ENCODE measurements at places on chromosomes 2 and 18.

DNA sequence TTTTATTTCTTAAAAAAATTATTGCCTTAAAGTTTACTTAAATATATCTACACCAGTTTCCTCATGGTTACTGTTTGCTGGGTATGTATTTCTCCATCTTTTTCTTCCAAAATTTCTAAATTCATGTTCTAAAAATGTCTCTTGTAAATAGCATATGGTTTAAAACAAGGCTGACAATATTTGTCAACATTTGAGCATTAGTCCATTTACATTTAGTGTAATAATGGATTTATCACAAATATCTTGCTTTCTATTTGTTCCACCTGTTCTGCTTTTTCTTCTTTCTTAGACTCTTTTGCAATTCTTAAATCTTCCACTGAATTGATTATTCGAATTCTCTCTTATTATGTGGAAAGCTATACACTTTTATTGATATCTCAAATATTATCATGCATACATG, 87.7 kb upstream of the SMAD7 start:
- no peak for DNase-seq

DNA sequence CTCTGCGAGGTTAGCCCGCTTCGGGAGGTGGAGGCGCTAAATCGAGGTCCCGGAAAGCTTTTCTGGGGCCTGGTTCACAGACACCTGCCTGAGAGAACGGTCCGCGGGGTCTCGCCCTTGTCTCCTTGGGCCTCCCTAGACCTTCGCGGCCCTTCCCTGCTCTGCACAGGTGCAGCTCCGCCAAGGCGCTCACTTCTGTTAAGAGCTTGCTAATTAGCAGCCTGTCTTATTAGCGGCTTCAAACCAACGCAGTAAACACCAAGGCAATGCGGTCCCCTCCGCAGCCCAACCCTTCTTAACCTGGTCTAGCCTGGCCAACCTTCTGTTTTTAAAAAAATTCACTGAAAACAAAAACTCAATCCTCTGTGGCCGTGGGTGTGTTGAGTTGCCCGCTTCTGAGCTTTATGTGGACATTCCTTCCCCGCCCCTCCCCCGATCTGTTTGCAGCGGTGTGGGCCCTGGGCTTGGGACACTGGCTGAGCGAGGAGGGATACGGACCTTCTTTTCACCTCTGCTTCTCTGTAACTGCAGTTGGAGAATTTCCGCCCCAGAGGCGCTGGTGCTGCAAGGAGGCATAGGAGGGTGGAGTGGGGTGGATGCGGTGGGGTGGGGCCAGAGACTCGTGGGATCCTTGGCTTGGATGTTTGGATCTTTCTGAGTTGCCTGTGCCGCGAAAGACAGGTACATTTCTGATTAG, 3.4 kb upstream of the HOXD4 start:
- no peak for DNase-seq

- no peak for DNase-seq
Measured at GRCh38 chr2:138493334-138493733, 8.2 kb upstream of the SPOPL start.

GRCh38 chr18:79738041-79738461, 58.4 kb downstream of the CTDP1 start:
- no peak for DNase-seq

GRCh38 chr2:205273148-205273547, 409.2 kb upstream of the NRP2 start:
- DNase-seq = no peak

- no peak for DNase-seq
Measured at GRCh38 chr18:50956116-50956515, 11.7 kb upstream of the ELAC1 start.

GRCh38 chr2:197079414-197079813, 152.9 kb upstream of the PGAP1 start:
- no peak for DNase-seq

- peak; percentile 35 for DNase-seq
Measured at GRCh38 chr2:205245652-205246051, 436.6 kb upstream of the NRP2 start.

DNA sequence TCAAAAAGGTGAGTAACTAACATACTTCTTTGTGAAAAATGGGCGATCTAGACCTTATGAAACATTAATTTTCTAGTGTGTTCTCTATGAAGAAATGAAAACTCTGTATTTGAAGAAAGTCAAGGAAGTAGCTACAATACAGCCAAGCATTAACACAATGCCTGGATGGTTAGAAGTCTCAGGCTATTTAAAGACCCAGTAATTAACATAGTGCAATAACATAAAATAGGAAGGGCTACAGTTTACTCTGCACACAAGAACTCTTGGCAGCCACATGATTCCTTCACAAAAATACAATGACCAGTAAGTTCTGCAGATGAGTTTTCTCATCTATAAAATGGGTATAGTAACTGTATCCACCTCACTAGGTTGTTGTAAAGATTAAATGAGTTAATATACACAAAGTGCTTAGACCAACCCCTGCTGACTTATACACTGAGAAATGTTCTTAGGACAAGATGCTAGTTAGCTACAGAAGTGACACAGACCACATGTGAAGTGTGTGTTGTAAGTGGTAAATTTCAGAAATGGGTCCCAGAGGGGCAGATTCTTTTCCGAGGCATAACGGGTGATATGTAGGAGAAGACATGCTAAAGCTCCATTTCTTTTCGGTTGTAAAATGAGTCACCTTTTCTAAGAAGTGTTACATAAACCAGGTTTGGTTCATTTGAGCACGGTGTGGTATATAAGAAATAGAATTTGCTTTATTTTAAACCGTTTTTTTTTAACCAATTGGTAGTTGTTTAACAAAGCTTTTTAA, 61.8 kb downstream of the CXCR4 start:
- DNase-seq = no peak

GRCh38 chr18:34283506-34283905, 58.8 kb upstream of the NOL4 start:
- DNase-seq = no peak

DNA sequence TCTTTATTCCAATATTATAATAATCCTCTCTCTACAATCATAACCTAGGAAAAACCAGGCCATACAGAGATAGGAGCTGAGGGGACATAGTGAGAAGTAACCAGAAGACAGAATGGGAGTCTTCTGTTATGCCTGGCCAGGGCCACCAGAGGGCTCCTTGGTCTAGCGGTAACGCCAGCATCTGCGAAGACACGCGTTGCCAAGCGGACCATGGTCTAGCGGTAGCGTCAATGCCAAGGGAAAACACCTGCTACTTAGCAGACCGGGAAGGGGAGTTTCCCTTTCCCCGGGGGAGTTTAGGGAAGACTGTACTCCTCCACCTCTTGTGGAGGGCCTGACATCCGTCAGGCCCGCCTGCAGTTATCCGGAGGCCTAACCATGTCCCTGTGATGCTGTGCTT, 36.6 kb downstream of the ARL6IP6 start:
- no peak for DNase-seq

DNA sequence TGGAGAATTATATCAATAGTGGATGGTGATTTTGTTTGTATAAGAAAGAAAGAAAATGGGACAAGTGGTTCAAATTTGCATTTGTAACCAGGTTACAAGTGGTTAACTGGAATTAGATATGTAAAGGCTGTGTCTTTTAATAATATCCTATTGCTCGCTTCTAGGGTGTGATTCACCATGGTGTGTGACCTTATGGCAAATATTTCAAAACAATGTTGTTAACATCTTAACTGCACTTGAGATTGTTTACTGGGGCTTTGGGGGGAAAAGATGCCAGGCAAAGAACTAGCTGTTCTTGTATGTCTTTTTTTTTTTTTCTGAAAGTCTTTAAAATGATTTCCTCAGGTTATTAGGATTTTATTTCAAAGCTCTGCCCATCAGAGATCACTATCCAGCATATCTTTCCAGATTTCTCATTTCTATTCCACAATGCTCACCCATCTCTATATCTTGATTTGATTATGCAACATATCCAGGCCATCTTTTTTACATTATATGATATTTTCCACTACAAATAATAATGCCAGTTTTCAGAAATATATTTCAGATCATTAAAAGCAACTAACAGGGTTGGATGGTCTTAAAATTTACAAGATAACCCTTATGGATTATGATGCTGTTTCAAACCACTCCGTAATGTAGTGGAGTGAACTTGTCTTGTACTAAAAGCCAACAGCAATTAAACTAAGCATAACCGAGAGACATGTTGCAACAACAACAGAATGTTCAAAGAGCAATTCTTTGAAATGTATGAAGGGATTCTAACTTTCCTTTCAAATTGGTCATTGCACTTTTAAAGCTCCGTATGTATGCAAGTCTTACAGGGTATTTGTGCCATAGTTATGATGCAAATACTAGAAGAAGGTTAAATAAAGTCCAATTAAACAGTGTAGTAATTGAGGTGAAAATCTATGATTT, 341.5 kb upstream of the ETAA1 start:
- DNase-seq = no peak

DNA sequence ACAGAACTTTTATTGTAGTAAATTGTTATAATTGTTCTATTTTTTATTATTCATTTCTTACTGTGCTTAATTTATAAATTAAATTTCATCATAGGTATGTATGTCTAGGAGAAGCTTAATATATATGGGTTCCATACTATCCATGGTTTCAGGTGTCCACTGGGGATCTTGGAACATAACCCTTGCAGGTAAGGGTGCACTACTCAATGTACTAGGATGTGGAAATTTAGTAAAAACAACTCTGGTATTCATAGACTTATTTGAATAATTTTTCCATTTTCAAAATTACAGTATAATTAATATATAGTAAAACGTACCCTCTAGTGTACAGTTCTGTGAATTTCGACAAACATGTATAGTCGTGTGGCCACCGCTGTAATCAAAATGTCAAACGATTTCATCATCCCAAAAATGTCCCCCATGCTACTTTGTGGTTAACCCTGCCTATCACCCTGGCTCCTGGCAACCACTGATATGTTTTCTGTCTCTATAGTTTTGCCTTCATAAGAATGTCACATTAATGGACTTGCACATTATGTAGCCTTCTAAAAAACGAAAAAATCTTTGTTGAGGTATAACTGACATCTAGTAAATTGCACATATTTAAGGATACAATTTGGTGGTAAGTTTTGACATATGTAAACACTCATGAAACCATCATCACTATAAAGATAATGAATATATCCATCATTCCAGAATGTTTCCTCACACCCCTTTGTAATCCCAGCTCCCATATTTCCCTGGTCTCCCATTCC, 45.7 kb downstream of the ARL5A start:
- DNase-seq = no peak

DNA sequence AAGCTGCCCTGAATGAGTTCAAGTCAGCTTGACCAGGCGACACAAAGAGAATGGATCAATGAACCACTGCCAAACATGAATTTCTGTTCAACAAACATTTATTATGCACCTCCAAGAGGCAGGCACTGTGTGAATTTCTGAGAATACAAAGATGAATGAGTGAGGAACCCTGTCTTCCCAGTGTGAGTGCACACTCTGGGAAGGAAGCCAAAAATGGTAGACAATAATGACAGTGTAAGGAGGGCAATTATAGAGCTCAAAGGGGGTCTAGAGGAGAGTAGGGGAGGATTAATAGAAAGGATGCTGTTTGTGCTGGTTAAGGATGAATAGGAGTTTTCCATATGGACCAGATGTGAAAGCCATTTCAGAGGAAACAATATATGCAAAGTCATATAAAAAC, 213.4 kb downstream of the DCC start:
- DNase-seq = no peak

- DNase-seq = no peak
Measured at GRCh38 chr2:883260-883802, 67.3 kb upstream of the SNTG2 start.

DNA sequence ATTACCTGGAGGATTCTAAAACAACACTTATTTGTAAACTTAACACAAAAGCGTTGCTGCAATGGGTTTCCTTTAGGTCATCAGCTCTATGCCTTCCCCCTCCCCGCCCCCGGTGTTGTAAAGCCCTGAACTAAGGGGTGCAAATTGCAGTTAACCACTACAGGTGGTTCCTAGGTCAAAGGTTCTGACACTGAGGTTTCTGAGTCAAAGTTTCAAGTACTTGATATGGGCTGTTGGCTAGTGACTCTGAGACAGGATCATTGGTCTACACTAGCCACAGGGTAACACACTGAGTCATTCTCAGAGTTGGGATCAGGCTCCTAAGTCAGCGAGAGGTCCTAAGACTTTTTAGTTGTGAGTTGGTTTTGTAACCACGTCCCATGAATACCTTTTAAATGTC, 15.4 kb downstream of the IL1B start:
- no peak for DNase-seq

DNA sequence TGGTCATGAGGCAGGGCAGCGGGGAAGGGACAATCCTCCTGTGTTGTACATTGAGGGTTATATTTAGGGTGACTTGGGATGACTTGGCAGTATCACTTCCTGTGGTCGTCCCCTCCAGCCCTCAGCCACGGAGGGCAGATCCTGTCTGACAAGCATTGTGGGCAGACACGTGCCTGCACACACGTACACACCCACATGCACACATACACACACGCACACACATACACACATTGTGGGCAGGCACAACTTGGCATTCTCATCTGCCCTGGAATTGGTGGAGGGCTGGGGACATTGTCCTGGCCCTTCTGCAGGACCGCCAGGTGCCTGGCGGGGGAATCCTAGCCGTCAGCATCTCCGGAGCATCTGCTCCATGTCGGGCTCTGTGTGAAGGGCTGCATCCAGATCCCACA, 47.6 kb downstream of the ODC1 start:
- DNase-seq = no peak

- no peak for DNase-seq
Measured at GRCh38 chr2:211688196-211688595, 850.4 kb downstream of the ERBB4 start.

DNA sequence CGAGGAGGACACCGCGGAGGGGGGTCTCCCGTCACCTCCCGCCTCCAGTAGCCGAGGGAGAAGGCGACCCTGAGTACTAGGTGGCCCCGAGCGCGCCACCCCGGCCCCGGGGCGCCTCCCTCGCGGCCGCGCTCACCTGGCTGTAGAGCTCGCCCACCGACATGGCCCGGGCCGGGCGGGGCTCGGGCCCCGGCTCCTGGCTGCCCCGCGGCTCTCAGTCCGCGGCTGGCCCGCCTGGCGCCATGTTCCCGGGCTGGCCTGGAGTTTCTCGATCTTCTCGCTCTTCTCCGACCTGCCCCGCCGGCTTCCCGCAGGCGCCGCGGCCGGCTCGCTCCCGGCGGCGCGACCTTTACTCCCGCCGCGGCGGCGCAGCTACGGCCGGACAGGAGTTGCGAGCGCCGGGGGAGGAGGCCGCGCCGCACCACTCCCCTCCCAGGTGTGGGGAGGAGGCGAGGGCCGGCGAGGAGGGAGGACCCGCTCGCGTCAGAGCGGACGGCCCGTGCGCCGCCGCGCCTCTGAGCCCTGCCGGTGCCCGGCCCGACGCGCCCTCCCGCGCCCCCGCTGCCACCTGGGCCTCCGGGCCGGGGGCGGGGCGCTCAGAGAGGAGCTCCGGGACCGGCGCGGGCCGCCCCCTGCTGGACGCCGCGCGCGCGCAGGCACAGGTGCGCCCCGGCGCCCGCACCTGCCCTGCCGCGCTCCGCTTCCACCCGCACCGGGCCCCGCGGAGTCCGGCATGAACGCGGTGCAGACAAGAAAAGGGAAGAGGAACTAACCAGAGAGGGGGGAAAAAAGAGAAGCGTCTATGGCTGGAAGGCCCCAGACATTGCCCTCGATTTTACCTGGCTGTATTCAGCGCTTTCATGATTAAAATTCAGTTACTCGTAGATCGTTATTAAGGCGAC, at the start of gene MYO5B:
MYO5B (minus strand) TSS at position 517 of the 902 bp plus-strand sequence; CDS start at position 163, 354 bp downstream.
- no peak for DNase-seq

Data from BJ (cell line).